ENCODE measurements at places on chromosomes 7 and 10.

DNA sequence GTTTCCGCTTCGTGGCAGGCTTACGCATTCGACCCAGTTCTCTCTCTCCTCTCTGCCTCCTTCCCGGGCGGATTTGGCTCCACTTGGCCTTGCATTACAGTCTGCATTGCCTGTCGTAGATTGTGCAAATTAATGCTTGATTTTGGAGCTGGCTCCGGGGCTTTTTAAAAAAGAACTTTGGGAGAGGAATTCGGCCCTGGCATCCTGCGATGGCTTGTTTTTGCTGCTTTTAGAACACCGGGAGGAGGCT lies 767 bp downstream of the EIF4EBP2 start:
- peaks cover 2% of the 10 kb centered on the region for H3K36me3 ChIP-seq
- H3K4me3 ChIP-seq = peak overlapping the region; percentile 75
- peaks cover 24% of the 10 kb centered on the region for H3K4me1 ChIP-seq

GRCh38 chr10:21498377-21498776 lies 27.1 kb downstream of the SKIDA1 start:
- no peaks in the 10 kb centered on the region for H3K36me3 ChIP-seq
- H3K4me1 ChIP-seq = no peaks in the 10 kb centered on the region
- no peak overlapping the region for H3K4me3 ChIP-seq
- DNase-seq = no peak
- no peak overlapping the region for H3K27ac ChIP-seq

DNA sequence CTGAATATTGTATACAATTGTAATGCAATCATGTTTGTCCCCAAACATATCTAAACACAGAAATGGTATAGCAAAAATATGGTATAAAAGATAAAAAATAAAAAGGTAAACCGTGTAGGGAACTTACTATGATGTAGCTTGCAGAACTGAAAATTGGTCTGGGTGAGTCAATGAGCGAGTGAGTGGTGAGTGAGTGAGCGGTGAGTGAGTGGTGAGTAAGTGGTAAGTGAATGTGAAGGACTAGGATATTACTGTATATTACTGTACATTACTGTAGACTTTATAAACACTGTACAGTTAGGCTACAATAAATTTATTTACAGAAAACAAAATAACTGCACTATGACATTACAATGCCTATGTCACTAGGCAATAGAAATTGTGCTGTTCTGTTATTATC lies 1163.2 kb upstream of the SORCS1 start:
- H3K4me3 ChIP-seq = no peak overlapping the region
- no peaks in the 10 kb centered on the region for H3K27me3 ChIP-seq
- DNase-seq = peak; percentile 84
- peaks cover 30% of the 10 kb centered on the region for H3K4me1 ChIP-seq

GRCh38 chr7:10799475-10799874 lies 174.2 kb upstream of the PHF14 start:
- DNase-seq = no peak
- no peaks in the 10 kb centered on the region for H3K36me3 ChIP-seq
- H3K27ac ChIP-seq = no peak overlapping the region
- no peaks in the 10 kb centered on the region for H3K4me1 ChIP-seq
- no peaks in the 10 kb centered on the region for H3K27me3 ChIP-seq

DNA sequence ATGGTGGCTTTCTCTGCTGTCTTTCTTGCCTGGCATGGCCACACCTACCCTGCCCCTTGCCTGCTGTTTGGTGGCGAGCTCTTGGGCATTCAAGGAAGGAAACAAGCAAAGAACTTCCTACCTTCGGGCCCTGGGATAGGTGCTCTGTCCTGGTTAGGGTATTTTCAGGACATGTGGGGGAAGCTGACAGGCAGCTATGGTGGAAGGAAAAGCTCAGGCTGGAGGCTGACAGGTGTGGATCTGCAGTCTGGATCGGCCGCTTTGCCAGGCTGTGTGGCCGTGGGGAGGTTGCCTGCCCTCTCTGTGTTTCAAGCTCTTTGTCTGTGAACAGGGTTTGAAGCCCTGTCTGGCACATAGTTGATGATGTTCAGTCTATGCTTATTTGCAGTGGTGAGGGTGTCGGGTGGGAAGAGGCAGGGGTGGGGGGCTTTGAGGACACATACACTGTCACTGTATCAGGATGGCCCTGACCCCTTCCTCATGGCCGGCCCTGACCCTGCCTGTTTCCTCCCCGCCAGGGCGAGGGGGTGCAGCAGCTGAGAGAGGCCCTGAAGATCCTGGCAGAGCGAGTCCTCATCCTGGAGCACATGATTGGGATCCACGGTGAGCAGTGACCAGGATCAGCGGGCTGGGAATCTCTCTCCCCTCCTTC lies 73.7 kb downstream of the MYL10 start:
- no peak overlapping the region for H3K27ac ChIP-seq
- no peak overlapping the region for H3K4me3 ChIP-seq
- H3K4me1 ChIP-seq = no peaks in the 10 kb centered on the region

Measured in PC-3 (cell line).